ENCODE measurements at places on chromosomes 2 and 18. TPM values are rescaled to one million over a fixed set of nuclear protein-coding genes. Genes with fewer than 3 reads are reported as not detected.

Gene LDLRAD4
- total RNA-seq, result 26.0 TPM

Gene ADD2
- 1.8 TPM for total RNA-seq

Gene AKAIN1
- not detected for total RNA-seq

Gene MOGAT1
- total RNA-seq, result 0.25 TPM

Gene B3GNT7
- 8.1 TPM for total RNA-seq

Gene AQP12A
- not detected for total RNA-seq

Gene CHST10
- total RNA-seq, result 10.7 TPM

Gene HAT1
- total RNA-seq, result 35.1 TPM

Gene TMEM17
- 1.4 TPM for total RNA-seq

Gene TMEM200C
- total RNA-seq, result 0.32 TPM

Gene EVA1A
- total RNA-seq, result 0.94 TPM

Gene PFN4
- 0.62 TPM for total RNA-seq

Gene KLHL41
- total RNA-seq, result 168 TPM

Gene ALPI
- total RNA-seq, result not detected

Gene OTOS
- total RNA-seq, result not detected

Gene RAB6C
- total RNA-seq, result 0.25 TPM

Gene TMEM198
- 1.7 TPM for total RNA-seq

Gene TLX2
- not detected for total RNA-seq

Gene INPP1
- total RNA-seq, result 15.8 TPM

Gene RPE
- total RNA-seq, result 16.6 TPM

Gene LRP2
- total RNA-seq, result 2.0 TPM

Gene LYPD1
- not detected for total RNA-seq

Gene CD8B2
- total RNA-seq, result not detected

Gene TCF23
- 0.10 TPM for total RNA-seq

Gene FAM237A
- 2.0 TPM for total RNA-seq

Gene CDH19
- total RNA-seq, result 12.1 TPM

Gene RNF152
- total RNA-seq, result 10.8 TPM

Gene AQP4
- total RNA-seq, result 20.0 TPM

Gene PROM2
- 0.35 TPM for total RNA-seq

Gene LAMA3
- 3.4 TPM for total RNA-seq

Gene STEAP3
- 11.8 TPM for total RNA-seq

Gene RAX
- total RNA-seq, result not detected

Gene CTNNA2
- not detected for total RNA-seq

Gene RASGRP3
- total RNA-seq, result 53.8 TPM

Gene BCL11A
- total RNA-seq, result 31.2 TPM

Gene CCL20
- not detected for total RNA-seq

Gene DNAJB2
- total RNA-seq, result 74.9 TPM

Gene INHA
- 1.5 TPM for total RNA-seq

Gene XDH
- total RNA-seq, result not detected

Gene RRM2
- 1.3 TPM for total RNA-seq

Gene CYBRD1
- 55.0 TPM for total RNA-seq

Gene CYP27C1
- 0.10 TPM for total RNA-seq

Gene MREG
- total RNA-seq, result 0.84 TPM

Gene TUBA4B
- not detected for total RNA-seq

Gene METTL21A
- 21.9 TPM for total RNA-seq

Gene CDC42EP3
- total RNA-seq, result 89.5 TPM

Gene IL36B
- not detected for total RNA-seq

Gene PTPRM
- 100 TPM for total RNA-seq

Gene CELF4
- 0.52 TPM for total RNA-seq

Gene C2orf15
- total RNA-seq, result 0.30 TPM

Gene FAM117B
- 2.4 TPM for total RNA-seq

Gene CGREF1
- 0.87 TPM for total RNA-seq

Gene SKOR2
- total RNA-seq, result not detected

Gene UGT1A10
- not detected for total RNA-seq

All from left ventricle myocardium superior (tissue), 1 donor.